COR-L47 (cell line): ENCODE measurements at places on chromosomes 5 and 9.

DNA sequence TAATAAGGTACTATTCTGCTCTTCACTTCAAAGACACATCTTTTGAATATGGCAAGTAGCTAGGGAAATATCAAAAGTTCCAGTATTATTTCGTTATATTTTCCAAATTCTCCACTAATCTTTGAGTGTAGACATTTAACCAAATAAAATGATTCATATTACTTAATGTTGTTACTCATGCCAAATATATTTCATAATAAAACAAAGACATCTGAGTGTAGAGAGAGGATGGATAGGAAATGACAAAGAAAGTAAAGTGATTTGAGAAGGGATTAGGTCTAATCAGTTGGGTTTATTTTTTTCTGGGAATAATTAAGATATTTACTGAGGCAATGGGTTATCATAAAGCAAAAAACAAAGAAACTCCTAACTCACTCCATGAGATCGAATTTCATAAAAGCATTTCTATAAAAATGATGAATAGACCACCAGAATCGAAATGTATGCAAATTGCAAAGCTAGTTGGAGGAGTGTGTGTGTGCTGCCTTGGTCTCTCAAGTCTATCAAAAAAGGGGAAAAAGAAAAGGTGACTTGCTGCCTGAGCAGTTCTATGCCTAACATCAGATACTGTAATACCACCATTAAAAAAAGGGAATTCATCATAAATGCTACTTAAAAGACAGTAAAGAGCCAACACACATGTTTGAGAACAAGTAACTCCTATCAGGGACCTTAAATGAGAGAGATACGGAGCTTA is 255.5 kb downstream of the PDE4D start:
- DNase-seq: no peak

- DNase-seq: no peak
These were observed 13.0 kb downstream of the C1QTNF3 start for GRCh38 chr5:34030048-34030447.

GRCh38 chr9:33106827-33107621 is 30.6 kb upstream of the SMU1 start:
- DNase-seq: no peak

GRCh38 chr9:97567182-97567893 is 65.8 kb downstream of the TSTD2 start:
- DNase-seq: no peak

GRCh38 chr5:50595199-50595598 is 71.2 kb upstream of the PARP8 start:
- no peak for DNase-seq

DNA sequence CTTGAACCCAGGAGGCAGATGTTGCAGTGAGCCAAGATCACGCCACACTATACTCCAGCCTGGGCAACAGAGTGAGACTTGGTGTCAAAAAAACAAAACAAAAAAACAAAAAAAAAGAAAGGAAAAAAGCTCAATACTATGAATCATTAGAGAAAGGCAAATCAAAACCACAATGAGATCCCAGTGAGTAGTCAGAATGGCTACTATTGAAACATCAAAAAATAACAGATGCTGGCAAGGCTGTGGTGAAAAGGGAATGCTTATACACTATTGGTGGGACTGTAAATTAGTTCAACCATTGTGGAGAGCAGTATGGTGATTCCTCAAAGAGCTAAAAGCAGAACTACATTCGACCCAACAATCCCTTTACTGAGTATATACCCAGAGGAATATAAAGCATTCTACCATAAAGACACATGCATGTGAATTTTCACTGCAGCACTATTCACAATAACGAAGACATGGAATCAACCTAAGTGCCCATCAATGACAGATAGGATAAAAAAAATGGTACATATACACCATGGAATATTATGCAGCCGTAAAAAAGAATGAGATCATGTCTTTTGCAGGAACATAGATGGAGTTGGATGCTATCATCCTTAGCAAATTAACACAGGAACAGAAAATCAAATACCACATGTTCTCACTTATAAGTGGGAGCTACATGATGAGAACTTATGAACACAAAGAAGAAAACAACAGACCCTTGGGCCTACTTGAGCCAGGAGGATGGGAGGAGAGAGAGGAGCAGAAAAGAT is 81.9 kb upstream of the ARRDC3 start:
- DNase-seq: no peak

DNA sequence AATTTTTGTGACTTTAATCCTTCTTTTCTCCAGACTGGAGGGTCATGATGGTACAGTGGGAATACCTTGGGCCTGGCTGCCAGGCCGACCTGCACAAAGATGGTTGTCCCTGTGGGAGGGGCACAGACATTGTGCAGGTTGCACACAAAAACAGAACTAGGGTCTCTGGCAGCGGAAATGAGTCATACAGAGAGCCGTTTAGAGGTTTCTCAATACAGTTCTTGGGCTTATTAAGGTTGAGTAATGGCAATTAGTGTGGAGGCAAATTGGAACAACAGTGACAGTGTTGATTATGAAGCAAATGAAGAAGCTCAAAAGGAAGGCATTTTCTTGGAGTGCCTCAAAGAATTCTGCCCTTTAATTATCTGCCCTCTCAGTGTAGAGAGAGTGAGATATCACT is 173.6 kb downstream of the TENT4A start:
- DNase-seq: no peak

GRCh38 chr9:69486498-69486897 is 161.5 kb downstream of the ENTREP1 start:
- no peak for DNase-seq

- no peak for DNase-seq
These were observed 68.9 kb downstream of the SH3RF2 start for GRCh38 chr5:146005264-146005663.

- no peak for DNase-seq
These were observed 21.2 kb downstream of the ADAM19 start for GRCh38 chr5:157554179-157555036.

GRCh38 chr9:117306032-117306431 is 108.8 kb downstream of the ASTN2 start:
- no peak for DNase-seq

DNA sequence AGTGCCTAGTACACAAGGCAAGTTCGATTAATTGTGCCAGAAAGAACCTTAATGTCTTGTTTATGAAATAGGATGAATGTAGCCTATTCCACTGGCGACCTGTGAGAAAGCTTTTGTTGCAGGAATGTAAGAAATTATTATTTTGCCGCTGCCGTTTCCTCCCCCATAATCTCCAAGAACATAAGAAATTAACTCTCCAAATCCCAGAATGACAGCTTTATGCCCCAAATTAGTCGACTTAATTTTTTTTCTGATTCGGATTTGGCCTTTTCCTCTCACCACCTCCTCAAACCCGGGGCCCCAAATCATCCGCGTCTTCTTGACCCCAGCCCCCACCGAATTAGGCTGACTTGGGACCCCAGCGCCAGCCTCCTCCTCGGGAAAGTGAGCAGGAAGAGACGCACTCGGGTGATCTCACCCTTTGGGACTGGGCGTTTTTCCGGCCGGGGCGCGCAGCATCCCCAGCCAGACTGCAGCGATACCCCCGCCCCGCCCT is 682 bp upstream of the SPTAN1 start:
- DNase-seq: no peak

GRCh38 chr5:125263356-125263755 is 516.9 kb upstream of the ZNF608 start:
- no peak for DNase-seq

DNA sequence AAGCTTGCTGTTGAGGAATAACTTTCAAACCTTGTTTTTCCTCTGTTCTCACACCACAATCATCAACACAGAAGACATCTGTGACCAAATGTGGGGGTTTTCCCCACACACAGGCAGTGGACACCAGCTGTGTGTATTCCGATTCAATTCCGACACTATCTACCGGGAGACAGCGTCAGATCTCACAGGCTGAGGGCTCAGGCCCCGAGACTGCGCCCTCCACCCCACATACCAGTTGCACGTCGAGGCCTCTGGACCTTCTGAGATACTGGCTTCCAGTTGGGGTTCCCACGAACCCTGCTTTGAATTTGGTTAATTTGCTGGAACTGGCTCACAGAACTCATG is 41.3 kb downstream of the STK10 start:
- DNase-seq: no peak

GRCh38 chr9:129921905-129922304 is 86.6 kb downstream of the USP20 start:
- DNase-seq: no peak
